ENCODE measurements at places on chromosomes 6 and 20. TPM values are rescaled to one million over a fixed set of nuclear protein-coding genes. Genes with fewer than 3 reads are reported as not detected.

GRCh38 chr6:89270951-89271721 lies 44.0 kb downstream of the GABRR2 start:
- peaks cover 4% of the 10 kb centered on the region for H3K27me3 ChIP-seq
- H3K27ac ChIP-seq: no peak overlapping the region
- DNase-seq: no peak

- no peaks in the 10 kb centered on the region for H3K27me3 ChIP-seq
- peaks cover 17% of the 10 kb centered on the region for H3K4me1 ChIP-seq
- no peak overlapping the region for H3K27ac ChIP-seq
- no peak for DNase-seq
Measured at GRCh38 chr6:17979479-17979878, 8.0 kb downstream of the KIF13A start.

DNA sequence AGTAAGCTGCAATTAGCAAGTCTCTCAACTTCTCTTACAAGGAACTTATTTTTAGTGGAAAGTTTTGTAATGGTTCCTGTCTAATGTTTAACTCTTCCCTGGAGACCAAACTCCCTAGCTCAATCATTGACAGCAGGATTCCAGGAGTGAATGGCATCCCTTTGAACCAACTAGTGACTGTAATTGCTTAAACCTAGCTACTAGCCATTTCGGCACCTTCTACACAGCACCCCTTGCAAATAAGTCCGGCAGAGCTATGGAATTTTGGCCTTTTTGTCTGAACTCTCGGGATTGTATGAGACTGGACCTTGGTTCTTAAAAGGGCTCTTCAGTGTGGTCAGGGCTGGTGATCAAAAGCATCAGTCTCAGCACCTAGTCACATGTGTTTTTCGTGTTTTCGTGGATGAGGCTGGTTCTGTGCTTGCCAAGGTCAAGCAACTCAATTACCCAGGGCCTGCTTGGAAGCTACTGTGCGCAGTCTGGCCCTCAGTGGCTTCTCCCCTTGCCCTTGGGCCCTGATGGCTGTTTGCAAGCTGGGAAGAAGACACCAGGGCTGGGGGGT lies 135.3 kb upstream of the NEDD9 start:
- H3K4me3 ChIP-seq: no peak overlapping the region
- peaks cover 21% of the 10 kb centered on the region for H3K4me1 ChIP-seq
- no peaks in the 10 kb centered on the region for H3K36me3 ChIP-seq
- DNase-seq: no peak
- H3K27me3 ChIP-seq: no peaks in the 10 kb centered on the region

GRCh38 chr6:79077715-79078074 lies 359 bp downstream of the PHIP start:
- peaks cover 14% of the 10 kb centered on the region for H3K27me3 ChIP-seq
- peaks cover 9% of the 10 kb centered on the region for H3K36me3 ChIP-seq
- H3K27ac ChIP-seq: peak overlapping the region; percentile 95

- H3K36me3 ChIP-seq: no peaks in the 10 kb centered on the region
- H3K27me3 ChIP-seq: no peaks in the 10 kb centered on the region
- no peak overlapping the region for H3K4me3 ChIP-seq
Measured at GRCh38 chr20:55116598-55116997, 641.2 kb downstream of the DOK5 start.

DNA sequence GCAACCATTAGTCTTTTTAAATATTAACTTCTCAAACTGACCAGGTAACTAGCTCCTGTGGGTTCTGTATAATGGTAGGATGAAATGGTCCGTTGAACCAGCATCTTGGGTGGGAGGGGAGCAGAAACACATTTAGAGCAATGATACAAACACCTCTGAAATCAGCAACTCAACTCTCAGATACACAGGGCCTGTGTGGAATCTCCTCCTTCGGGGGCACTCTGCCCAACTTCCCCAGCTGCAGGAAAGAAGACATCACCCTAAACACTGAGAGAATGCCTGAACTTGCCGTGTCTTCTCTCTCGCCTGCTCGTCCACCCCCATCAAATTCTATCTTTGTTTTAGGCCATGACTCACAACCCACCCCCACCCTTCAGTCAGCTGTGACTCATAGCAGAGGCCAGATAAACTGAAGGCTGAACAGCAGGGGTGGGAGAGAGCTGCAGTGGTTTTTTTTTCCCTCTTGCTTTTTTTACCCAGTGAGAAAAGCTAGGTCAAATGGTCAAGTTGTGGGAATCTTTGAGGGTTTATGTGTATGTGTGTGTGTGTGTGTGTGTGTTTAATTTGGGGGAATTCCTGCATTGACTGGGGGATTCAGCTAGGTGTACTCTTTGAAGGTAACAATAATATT lies 593.4 kb upstream of the JAG1 start:
- peak; percentile 97 for DNase-seq
- H3K4me1 ChIP-seq: peaks cover 22% of the 10 kb centered on the region

DNA sequence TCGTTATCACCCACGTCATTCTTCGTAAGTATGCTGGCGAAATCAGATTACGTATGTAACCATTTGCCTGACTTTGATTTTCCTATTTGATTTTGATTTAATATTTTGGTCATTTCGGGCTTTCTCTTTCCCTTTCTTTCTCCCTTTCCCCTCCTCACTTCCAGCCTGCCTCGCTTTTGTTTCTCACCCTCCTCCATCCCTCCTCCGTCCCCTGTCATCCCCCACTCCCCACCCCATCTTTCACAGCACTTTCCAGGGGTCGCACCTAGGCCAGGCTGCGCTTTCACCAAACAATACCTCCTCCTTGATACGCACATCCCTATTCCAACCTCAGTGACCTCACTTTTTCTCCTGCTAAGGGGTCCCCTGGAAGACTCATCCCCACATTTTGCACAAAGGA lies 194.6 kb upstream of the SNX9 start:
- peaks cover 9% of the 10 kb centered on the region for H3K36me3 ChIP-seq
- H3K4me1 ChIP-seq: no peaks in the 10 kb centered on the region
- H3K27ac ChIP-seq: no peak overlapping the region

GRCh38 chr6:152022303-152022702 lies 214.8 kb downstream of the ESR1 start:
- no peak for DNase-seq
- no peak overlapping the region for H3K27ac ChIP-seq
- H3K4me3 ChIP-seq: no peak overlapping the region
- H3K36me3 ChIP-seq: no peaks in the 10 kb centered on the region
- no peaks in the 10 kb centered on the region for H3K4me1 ChIP-seq

GRCh38 chr6:165834613-165835259 lies 171.7 kb upstream of the PDE10A start:
- no peaks in the 10 kb centered on the region for H3K27me3 ChIP-seq
- H3K4me3 ChIP-seq: no peak overlapping the region
- DNase-seq: no peak
- no peak overlapping the region for H3K27ac ChIP-seq

DNA sequence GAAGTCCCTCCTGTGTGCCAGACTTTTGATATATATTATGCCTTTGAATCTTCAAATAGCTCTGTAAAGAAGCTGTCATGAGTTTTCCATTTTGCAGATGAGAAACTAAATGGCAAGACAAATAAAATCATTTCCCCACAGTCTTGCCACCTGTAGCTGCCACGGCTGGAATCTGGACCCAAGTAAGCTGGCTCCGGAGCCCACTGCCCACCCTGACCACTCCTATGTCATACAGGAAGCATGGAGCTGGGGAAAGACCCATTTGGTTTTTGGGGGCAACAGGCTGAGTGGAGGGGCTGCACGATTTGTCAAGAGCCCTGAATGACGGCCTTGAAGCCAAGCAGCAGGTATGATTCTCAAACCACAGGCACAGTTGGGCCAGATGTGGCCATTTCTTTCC lies 10.0 kb upstream of the SIRPA start:
- no peaks in the 10 kb centered on the region for H3K4me1 ChIP-seq
- H3K27ac ChIP-seq: no peak overlapping the region
- H3K27me3 ChIP-seq: no peaks in the 10 kb centered on the region
- H3K4me3 ChIP-seq: no peak overlapping the region
- no peaks in the 10 kb centered on the region for H3K36me3 ChIP-seq
- DNase-seq: no peak

- H3K36me3 ChIP-seq: no peaks in the 10 kb centered on the region
- no peak for DNase-seq
- no peaks in the 10 kb centered on the region for H3K27me3 ChIP-seq
- H3K27ac ChIP-seq: peak overlapping the region; percentile 71
Measured at GRCh38 chr20:23258747-23259121, 91.9 kb upstream of the NXT1 start.

- no peaks in the 10 kb centered on the region for H3K36me3 ChIP-seq
- no peak for DNase-seq
- no peak overlapping the region for H3K4me3 ChIP-seq
- no peak overlapping the region for H3K27ac ChIP-seq
Measured at GRCh38 chr6:111994791-111995190, 59.1 kb upstream of the CCN6 start.

DNA sequence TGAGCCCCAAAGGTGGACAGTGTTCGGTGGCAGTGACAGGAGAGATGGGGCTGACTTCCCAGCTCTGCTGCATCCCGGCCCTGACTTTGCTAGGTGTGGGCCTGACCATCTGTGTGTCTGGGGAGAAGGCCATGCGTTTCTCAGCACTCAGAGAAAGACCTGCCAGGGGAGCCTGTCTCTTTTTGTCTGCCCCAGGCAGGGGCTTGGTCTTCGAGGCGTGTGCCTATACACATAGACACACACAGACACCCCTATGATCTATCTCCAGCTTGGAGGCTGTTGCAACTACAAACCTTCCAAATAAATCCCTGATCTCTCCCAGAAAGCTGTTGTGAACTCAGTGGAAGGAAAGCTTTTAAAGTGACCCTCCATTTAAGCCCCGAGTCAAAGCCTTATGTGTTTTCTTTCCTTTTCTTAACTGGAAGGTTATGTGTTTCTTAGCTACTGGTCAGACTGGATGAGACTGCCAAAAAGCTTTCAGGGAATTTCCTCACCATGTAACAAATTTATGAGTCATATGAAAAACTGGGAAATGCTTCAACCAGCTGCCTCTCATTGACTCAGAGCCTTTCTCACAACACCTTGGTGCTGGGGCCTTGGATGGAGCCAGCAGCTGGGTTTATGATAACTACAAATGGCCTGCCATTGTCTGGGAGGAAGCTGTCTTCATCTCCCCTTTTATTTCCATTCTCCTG lies 102.6 kb downstream of the CDC5L start:
- no peaks in the 10 kb centered on the region for H3K27me3 ChIP-seq
- no peaks in the 10 kb centered on the region for H3K36me3 ChIP-seq
- H3K4me1 ChIP-seq: peaks cover 46% of the 10 kb centered on the region
- peak; percentile 90 for DNase-seq

DNA sequence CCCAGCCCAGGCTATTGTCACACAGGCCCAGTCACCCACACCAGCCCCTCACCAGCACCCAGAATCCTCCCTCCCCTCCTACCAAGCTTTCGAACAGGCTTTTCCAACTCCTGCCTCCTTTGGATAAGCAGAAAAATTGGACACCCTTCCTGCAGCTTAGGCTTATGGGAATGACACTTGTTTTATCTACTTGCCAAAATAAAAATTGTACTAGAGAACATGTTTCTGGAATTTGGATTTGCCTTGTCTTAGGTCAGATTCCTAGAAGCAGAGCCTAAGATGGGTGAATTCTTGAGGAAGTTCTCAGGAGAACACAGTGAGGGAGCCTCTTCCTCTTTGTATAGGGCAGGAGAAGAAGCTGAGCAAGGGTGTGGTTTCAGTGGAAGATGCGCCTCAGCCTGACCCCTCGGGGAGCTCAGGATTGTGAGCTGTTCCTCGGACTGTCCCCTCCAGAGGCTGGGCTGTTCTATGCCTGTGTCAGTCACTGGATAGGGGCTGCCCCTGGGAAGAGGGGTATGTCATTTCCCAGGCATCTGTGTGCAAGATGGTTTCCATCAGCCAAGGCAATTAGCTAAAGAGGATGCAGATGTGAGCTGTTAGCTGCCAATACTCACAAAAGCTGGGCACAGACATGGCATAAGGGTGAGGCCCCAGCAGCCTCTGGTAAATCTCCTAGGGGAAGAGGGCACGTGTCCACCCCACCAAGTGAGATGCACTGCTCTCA lies 33.9 kb downstream of the ITPR3 start:
- H3K4me3 ChIP-seq: no peak overlapping the region
- H3K27ac ChIP-seq: no peak overlapping the region
- no peak for DNase-seq
- peaks cover 19% of the 10 kb centered on the region for H3K36me3 ChIP-seq

DNA sequence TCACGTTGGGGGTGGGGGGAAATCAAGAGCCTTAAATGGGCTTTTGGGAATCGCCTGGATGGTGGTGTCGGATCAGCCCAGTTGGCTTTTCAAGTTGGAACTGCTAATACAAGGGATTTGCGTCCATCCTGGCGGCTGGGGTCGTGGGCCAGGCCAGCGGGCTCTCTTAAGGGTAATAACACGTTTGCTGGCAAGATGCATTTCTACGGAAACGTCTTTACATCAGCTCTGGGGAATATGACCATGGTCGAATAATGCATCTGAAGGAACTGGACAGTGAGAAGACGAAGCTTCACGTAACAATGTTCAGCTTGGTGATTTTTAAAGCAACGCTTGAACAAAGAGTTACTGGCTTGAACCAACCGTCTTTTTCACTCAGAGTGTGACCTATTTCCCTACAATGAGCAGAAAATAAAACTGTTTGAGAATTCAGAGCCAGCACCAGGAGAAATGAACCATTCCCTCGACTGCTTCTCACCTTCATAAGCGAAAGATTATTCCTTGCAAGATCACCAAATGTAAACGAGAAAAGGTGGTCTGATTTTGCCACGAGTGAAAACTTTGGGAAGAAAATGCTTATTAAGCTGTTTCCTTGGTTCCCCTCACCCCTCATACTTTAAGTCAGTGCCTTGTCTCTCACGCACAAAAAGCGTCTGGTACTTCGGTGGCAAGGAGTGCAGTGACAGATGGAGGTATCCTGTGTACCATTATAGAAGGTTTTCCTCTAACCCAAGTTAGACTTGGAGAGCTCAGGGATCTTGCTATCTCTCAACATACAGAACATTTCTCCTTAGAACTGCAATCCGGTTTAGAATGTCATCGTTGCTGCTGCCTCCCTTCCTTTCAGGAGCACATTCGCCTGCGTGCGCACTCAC lies 1.4 kb upstream of the MARCKS start:
- H3K4me1 ChIP-seq: peaks cover 3% of the 10 kb centered on the region
- H3K4me3 ChIP-seq: peak overlapping the region; percentile 65
- peak overlapping the region; percentile 84 for H3K27ac ChIP-seq
- H3K27me3 ChIP-seq: no peaks in the 10 kb centered on the region

DNA sequence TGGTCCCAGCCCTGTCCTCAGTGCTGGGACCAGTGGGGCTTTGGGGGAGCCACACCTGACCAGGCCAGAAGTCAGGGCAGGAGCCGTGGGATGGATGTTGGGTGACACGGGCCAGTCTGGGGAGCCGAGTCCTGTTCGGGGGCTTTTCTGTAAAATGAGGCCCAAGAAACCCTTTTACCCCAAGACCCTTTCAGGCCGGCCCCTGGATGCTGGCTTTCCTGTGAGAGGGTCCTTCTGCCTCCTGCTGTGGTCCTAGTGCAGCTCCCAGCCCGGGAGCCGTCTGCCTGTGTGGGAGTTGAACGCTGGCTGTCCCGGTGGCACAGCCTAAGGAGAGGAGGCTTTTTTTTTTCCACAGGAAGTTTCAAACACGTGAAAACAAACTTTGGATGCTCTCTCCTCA lies 123.2 kb downstream of the TMEM242 start:
- no peaks in the 10 kb centered on the region for H3K27me3 ChIP-seq
- peaks cover 52% of the 10 kb centered on the region for H3K36me3 ChIP-seq
- DNase-seq: no peak
- H3K4me1 ChIP-seq: no peaks in the 10 kb centered on the region
- H3K27ac ChIP-seq: no peak overlapping the region

GRCh38 chr6:14066782-14067406 lies 50.7 kb upstream of the CD83 start:
- H3K27me3 ChIP-seq: no peaks in the 10 kb centered on the region
- peak; percentile 54 for DNase-seq
- no peak overlapping the region for H3K4me3 ChIP-seq
- peaks cover 22% of the 10 kb centered on the region for H3K4me1 ChIP-seq

The XKR7 gene
- total RNA-seq: not detected

The SALL4 gene
- 0.79 TPM for total RNA-seq

The CTSZ gene
- 168 TPM for total RNA-seq

The MATN4 gene
- 0.50 TPM for total RNA-seq

The ETV7 gene
- 2.0 TPM for total RNA-seq

The SAMD10 gene
- 0.47 TPM for total RNA-seq

The TRIM26 gene
- 56.4 TPM for total RNA-seq
